ENCODE measurements at places on chromosomes 16 and 17.
A peak's percentile ranks its signal among the peaks of the same experiment; 100 is the strongest.

- no peak overlapping the region for H3K27ac ChIP-seq
- H3K4me3 ChIP-seq, result no peak overlapping the region
- peaks cover 13% of the 10 kb centered on the region for H3K36me3 ChIP-seq
- no peaks in the 10 kb centered on the region for H3K4me1 ChIP-seq
Measured at GRCh38 chr17:35630530-35631148, 43.5 kb downstream of the AP2B1 start.

DNA sequence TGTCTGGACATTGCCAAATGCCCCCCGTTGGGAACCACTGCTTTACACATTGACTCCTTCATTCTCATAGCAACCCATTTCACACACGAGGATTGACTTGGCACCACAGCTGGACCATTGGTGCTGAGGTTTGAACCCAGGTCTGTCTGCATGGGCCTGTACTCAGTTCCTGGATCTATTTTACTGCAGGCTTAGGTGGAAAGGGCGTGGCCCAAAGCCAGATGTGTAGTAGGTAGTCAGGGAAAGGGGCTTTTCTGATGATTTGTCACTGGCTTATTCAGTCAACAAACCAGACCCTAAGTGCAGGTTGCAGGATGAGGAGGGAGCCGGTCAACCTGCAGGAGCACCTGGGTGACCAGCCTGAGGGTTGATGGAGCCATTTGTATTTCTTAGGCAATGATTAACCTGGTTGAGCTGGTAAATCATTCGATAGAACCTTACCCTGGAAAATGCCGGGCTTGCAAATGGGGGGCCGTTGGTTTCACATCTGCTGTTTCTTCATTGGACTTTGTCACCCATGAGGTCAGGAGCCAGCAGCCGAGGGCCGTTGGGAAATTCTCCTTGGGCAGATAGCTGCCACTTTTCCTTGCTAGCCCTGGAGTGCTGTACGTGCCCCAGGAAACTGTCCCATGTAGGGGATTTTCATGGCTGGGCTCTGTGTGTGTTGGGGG lies 104.4 kb downstream of the CMIP start:
- H3K4me3 ChIP-seq, result no peak overlapping the region
- peak; percentile 71 for DNase-seq
- H3K36me3 ChIP-seq, result no peaks in the 10 kb centered on the region
- H3K27ac ChIP-seq, result peak overlapping the region; percentile 42
- no peaks in the 10 kb centered on the region for H3K27me3 ChIP-seq

DNA sequence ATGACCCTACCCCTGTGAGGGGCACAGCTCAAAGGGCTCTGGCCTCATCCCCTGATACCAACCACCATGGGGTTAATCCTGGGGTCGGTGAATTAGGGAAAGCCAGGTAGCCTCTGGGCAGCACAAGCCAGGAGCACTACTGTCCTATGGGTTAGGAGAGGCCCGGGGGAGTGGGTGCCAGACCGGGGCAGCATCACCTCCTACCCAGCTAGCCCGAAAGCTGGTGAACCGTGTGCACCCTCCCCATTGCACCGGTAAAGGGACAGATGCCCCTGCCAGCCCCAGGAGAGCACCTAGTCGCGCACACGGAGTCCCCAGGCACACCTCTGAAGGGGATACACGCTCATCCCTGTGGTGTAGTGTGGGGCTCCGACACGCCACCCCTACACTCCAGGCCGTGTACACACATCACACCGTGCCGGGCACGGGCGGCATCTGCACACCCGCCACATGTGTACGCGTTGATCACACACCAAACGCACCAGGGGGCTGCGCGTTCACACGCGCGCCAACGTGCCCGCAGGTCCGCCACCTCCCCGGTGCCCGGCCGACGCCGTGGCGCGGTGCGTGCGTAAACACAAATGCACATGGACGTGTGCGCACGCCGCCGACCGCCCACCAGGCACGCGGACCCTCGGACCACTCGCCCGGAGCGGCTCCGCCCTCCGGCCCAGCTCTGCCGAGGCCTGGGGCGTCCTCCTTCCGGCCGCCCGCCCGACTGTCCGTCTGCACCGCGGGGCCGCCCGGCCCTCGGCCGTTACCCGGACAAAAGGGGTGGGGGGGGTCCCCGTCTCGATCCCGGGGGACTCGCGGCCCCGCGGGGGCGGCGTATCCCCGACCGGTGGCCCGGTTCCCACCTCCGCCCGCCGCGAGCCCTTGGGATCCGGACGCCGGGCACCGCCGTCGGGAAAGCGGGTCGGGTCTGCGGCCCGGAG lies 785 bp downstream of the UBALD1 start:
- H3K4me1 ChIP-seq, result peaks cover 19% of the 10 kb centered on the region
- H3K27me3 ChIP-seq, result no peaks in the 10 kb centered on the region
- H3K36me3 ChIP-seq, result no peaks in the 10 kb centered on the region
- H3K27ac ChIP-seq, result peak overlapping the region; percentile 92
- DNase-seq, result no peak

- no peaks in the 10 kb centered on the region for H3K4me1 ChIP-seq
- no peaks in the 10 kb centered on the region for H3K36me3 ChIP-seq
- peak overlapping the region; percentile 4 for H3K27ac ChIP-seq
- no peak for DNase-seq
- no peaks in the 10 kb centered on the region for H3K27me3 ChIP-seq
Measured at GRCh38 chr17:75779987-75780889, 4.4 kb upstream of the UNK start.

GRCh38 chr17:73902416-73903181 lies 258.4 kb upstream of the SDK2 start:
- no peaks in the 10 kb centered on the region for H3K36me3 ChIP-seq
- H3K27me3 ChIP-seq, result peaks cover 7% of the 10 kb centered on the region
- H3K4me3 ChIP-seq, result peak overlapping the region; percentile 27
- no peak overlapping the region for H3K27ac ChIP-seq
- peak; percentile 36 for DNase-seq
- H3K4me1 ChIP-seq, result peaks cover 7% of the 10 kb centered on the region

DNA sequence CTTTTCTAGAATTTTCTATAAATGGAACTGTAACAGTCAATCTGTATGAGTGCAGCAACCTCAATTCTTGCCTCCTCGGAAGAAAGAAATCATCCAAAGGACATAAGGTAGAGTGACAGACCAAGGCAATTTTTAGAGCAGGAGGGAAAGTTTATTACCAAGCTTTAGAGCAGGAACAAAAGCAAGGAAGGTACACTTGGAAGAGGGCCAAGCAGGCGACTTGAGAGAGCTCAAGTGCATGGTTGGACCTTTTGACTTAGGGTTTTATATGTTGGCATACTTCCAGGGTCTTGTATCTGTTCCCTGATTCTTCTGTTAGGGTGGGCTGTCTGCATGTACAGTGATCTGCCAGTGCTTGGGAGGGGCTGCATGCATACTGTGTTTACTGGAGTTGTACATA lies 50.3 kb downstream of the SCNN1G start:
- no peak overlapping the region for H3K27ac ChIP-seq
- no peaks in the 10 kb centered on the region for H3K4me1 ChIP-seq
- H3K36me3 ChIP-seq, result no peaks in the 10 kb centered on the region
- H3K4me3 ChIP-seq, result no peak overlapping the region
- H3K27me3 ChIP-seq, result no peaks in the 10 kb centered on the region

DNA sequence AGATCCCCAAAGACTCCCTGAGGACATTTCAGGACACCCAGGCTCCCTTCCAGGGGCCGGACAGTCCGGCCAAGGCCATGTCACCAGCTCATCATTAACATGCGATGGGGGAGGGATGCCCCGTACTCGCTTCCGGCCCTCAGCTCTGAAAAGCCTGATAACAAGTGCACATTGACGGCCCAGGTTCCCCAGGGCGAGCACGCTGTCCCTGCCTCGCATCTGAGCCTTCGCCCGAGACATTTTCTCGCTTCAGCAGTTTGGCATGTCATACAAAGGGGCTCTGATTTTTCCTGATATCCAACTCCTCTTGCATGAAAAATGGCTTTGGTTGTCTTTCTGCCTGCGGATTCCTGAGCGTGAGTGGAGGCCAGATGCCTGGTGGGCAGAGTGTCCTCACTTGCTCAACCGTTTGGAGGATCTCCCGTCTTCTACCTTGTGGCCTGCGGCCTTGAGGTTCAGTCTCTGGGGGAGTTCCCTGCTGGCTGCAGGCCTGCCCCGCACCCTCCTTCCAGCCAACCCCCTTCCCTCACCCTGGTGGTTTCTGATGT lies 14.1 kb downstream of the CACNG4 start:
- no peak overlapping the region for H3K4me3 ChIP-seq
- no peak overlapping the region for H3K27ac ChIP-seq
- H3K36me3 ChIP-seq, result no peaks in the 10 kb centered on the region

DNA sequence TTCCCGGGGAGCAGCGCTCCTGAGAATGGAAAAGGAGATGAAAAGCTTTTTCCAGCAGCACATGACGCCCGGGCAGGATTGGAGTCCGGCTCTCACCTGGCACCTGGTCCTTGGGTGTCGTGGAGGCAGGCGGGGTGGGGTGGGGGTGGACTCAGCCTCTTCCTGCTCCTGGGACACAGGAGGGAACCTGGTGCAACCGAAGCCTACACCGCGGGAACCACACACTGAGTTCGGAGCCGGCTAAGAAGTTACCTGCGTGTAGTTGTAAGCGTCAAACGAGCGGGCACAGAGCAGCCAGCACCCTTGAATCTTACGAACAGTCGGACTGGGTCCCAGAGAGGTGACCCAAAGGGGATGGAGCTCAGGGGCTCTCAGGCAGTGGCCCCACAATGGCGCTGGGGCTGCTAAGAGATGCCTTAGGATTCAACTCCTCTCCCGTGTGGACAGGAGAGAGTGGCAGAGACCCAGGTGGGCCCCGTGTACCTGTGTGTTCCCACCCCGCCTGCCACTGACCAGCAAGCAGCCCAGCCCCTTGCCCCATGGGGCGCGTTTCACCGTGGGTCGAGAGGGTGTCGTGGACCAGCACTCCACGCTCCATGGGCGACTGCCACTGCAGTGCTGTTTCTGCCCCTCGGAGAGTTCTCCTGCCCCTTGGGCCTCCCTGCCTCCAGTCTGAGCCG lies 105.8 kb upstream of the METRNL start:
- DNase-seq, result no peak
- no peaks in the 10 kb centered on the region for H3K4me1 ChIP-seq
- H3K27me3 ChIP-seq, result no peaks in the 10 kb centered on the region

GRCh38 chr16:12815361-12815760 lies 11.7 kb upstream of the CPPED1 start:
- DNase-seq, result no peak
- H3K36me3 ChIP-seq, result no peaks in the 10 kb centered on the region
- H3K27ac ChIP-seq, result no peak overlapping the region

DNA sequence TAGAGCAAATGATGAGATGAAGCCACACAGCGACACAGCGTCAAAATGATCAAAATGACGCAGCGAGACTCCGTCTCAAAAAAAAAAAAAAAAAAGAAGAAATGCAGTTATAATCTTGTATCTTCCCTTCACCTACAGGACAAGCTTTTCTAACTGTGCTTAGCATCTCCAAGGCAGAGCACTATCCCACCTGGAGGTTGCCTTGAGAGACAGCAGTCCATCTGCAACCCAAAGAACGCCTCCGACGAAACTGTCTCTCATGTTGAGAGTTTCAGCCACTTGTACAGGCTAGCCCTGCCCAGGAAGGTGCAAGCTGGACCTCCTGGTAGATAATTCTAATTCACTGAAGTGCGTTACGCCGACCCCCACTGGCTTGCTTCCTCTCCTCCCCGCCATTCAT lies 46.7 kb upstream of the GCSH start:
- H3K4me1 ChIP-seq, result no peaks in the 10 kb centered on the region
- no peaks in the 10 kb centered on the region for H3K36me3 ChIP-seq

DNA sequence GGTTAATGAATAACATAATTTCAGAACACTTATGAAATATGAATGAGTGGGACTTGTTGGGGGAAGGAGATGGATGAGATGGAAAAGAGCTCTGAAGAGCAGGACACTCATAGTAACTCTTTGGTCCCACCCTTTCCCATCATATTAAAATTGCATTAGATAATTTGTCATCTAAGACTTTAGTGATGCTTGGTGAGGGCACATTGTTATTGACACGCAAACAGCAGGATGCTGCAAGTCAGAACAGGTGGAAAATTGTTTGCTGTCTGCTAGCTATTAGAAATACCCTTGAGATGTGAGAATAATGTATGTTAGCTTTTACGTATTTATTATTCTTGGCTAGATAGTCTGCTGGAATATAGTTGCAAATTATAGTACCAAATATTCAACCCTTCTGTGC lies 75.7 kb downstream of the TANC2 start:
- no peaks in the 10 kb centered on the region for H3K4me1 ChIP-seq
- no peak for DNase-seq
- no peaks in the 10 kb centered on the region for H3K36me3 ChIP-seq
- H3K4me3 ChIP-seq, result no peak overlapping the region
- no peak overlapping the region for H3K27ac ChIP-seq

DNA sequence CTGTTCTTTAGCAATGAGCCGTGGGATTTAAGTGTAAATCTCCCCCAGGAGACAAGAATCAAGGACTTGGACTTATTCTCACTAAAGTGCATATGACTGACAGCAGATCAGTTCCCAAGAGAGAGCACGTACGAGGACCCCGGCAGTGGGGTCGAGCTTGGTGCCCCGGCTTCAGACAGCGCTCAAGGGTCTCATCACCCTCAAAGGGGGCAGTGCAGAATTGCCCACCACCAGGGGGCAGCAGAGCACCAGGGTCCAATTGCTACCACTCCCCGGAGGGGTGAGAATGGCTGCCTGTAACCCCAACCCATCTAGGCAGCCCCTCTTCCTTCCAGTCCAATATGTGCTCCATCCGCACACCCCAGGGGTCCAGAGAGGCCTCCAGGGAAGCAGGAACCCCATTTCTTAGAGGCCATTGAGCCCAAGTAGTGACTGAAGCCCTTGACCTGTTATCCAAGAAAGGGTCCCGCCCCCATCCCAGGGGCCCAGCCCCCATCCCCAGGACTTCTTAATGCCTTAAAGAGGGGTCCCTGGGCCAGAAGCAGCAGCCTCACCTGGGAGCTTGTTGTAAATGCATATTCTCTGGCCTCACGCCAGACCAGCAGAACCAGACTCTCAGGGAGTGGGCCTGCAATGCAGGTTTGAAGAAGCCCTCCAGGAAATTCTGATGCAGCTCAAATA lies 86.1 kb downstream of the ZDHHC7 start:
- no peaks in the 10 kb centered on the region for H3K27me3 ChIP-seq
- H3K36me3 ChIP-seq, result no peaks in the 10 kb centered on the region
- H3K27ac ChIP-seq, result no peak overlapping the region
- no peak overlapping the region for H3K4me3 ChIP-seq

GRCh38 chr17:42065201-42065600 lies 14.8 kb upstream of the C17orf113 start:
- no peaks in the 10 kb centered on the region for H3K36me3 ChIP-seq
- no peak overlapping the region for H3K4me3 ChIP-seq
- H3K27me3 ChIP-seq, result no peaks in the 10 kb centered on the region
- no peaks in the 10 kb centered on the region for H3K4me1 ChIP-seq

- DNase-seq, result no peak
- no peak overlapping the region for H3K4me3 ChIP-seq
- H3K4me1 ChIP-seq, result no peaks in the 10 kb centered on the region
- H3K27ac ChIP-seq, result no peak overlapping the region
- no peaks in the 10 kb centered on the region for H3K27me3 ChIP-seq
- no peaks in the 10 kb centered on the region for H3K36me3 ChIP-seq
Measured at GRCh38 chr17:63517825-63518534, 5.2 kb upstream of the KCNH6 start.

GRCh38 chr16:68003031-68003430 lies 3.7 kb upstream of the DPEP2 start:
- H3K27me3 ChIP-seq, result no peaks in the 10 kb centered on the region
- DNase-seq, result no peak
- H3K27ac ChIP-seq, result no peak overlapping the region

- H3K36me3 ChIP-seq, result no peaks in the 10 kb centered on the region
- no peak overlapping the region for H3K4me3 ChIP-seq
- no peak for DNase-seq
- no peak overlapping the region for H3K27ac ChIP-seq
- no peaks in the 10 kb centered on the region for H3K4me1 ChIP-seq
Measured at GRCh38 chr16:89295915-89296314, 78.4 kb downstream of the ZNF778 start.

- H3K4me1 ChIP-seq, result no peaks in the 10 kb centered on the region
- H3K36me3 ChIP-seq, result no peaks in the 10 kb centered on the region
- H3K27me3 ChIP-seq, result no peaks in the 10 kb centered on the region
- H3K4me3 ChIP-seq, result no peak overlapping the region
Measured at GRCh38 chr17:73224663-73225305, 31.9 kb downstream of the COG1 start.
